Aorta (tissue), 5 donors: ENCODE measurements at places on chromosomes 11 and 22. TPM values are rescaled to one million over a fixed set of nuclear protein-coding genes. Genes with fewer than 3 reads are reported as not detected.

GRCh38 chr11:33475993-33476392 lies 218.8 kb downstream of the HIPK3 start:
- no peak overlapping the region for H3K4me3 ChIP-seq
- no peak for DNase-seq
- no peak overlapping the region for H3K27ac ChIP-seq

DNA sequence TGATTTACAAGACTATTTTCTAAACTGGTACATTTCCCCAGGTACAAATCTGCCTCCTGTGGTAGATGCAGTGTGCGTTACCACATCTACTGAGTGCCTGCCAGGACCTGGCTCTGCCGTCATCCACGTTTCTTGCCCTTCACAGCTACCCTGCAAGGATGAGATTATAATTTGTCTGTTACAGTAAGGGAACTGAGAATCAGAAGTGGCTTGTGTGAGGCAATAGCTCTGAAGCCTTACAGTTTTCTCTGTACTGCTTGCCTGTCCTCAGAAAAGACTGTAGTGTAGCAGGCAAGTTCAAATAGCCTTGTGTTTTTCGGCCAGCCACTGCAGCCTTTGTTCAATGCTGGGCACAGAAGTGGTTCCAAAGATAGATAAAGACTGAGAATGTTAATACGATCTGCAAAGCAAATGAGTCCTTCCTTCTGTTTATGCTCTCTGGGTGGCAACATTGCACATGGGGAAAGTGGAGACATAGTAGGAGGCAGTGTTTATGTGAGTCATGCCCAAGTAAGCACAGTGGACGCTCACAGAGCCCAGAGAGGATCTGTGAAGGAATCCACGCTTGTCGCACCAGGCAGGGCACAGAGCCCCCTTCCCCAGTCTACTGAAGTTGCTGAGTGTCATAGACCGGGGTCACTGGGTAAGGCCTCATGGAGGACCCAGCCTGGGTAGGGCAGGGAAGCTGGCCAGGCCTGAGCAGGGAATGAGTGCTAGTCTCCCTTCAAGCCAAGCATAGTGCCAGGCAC lies 49.1 kb downstream of the MICAL2 start:
- H3K27ac ChIP-seq = peak overlapping the region; percentile 84
- no peaks in the 10 kb centered on the region for H3K36me3 ChIP-seq
- no peak overlapping the region for H3K4me3 ChIP-seq
- peaks cover 35% of the 10 kb centered on the region for H3K4me1 ChIP-seq
- no peaks in the 10 kb centered on the region for H3K27me3 ChIP-seq

DNA sequence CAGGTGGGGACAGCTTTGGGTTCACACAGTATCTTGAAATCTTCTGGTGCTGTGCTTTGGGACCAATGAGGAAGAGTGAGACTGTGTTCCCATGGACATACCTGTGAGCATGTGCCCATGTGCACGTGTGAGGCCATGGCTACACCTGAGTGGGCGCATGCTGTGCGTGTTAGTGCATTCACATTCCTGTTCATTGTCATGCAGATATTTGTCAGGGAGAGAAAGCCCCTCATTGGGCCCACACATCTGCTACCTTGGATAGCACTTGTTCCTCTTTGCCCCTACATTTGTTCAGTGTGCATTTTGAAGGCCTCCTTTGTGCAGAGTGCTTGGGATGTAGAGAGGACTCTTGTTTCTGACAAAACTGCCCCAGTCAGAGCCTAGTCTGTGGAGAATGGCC lies 154.3 kb upstream of the E2F8 start:
- no peak for DNase-seq
- H3K27ac ChIP-seq = no peak overlapping the region
- H3K27me3 ChIP-seq = no peaks in the 10 kb centered on the region

GRCh38 chr11:126392633-126393013 lies 37.1 kb downstream of the ST3GAL4 start:
- no peak overlapping the region for H3K27ac ChIP-seq
- H3K36me3 ChIP-seq = no peaks in the 10 kb centered on the region
- no peaks in the 10 kb centered on the region for H3K27me3 ChIP-seq
- no peaks in the 10 kb centered on the region for H3K4me1 ChIP-seq
- no peak overlapping the region for H3K4me3 ChIP-seq
- DNase-seq = no peak

GRCh38 chr11:24145411-24145810 lies 351.4 kb upstream of the LUZP2 start:
- no peaks in the 10 kb centered on the region for H3K27me3 ChIP-seq
- H3K4me1 ChIP-seq = no peaks in the 10 kb centered on the region

- no peaks in the 10 kb centered on the region for H3K4me1 ChIP-seq
- H3K36me3 ChIP-seq = no peaks in the 10 kb centered on the region
- DNase-seq = no peak
Observed at GRCh38 chr11:131186629-131187101, 183.8 kb upstream of the NTM start.

GRCh38 chr11:10461276-10461790 lies 6.3 kb downstream of the AMPD3 start:
- H3K27ac ChIP-seq = no peak overlapping the region
- no peaks in the 10 kb centered on the region for H3K27me3 ChIP-seq
- no peak for DNase-seq
- no peaks in the 10 kb centered on the region for H3K4me1 ChIP-seq
- H3K4me3 ChIP-seq = no peak overlapping the region

GRCh38 chr11:37926772-37927171 lies 1328.7 kb upstream of the RAG2 start:
- H3K27me3 ChIP-seq = no peaks in the 10 kb centered on the region
- no peak overlapping the region for H3K4me3 ChIP-seq
- DNase-seq = no peak
- H3K36me3 ChIP-seq = no peaks in the 10 kb centered on the region
- no peak overlapping the region for H3K27ac ChIP-seq

GRCh38 chr11:69898123-69898522 lies 78.9 kb upstream of the FGF3 start:
- no peaks in the 10 kb centered on the region for H3K36me3 ChIP-seq
- no peaks in the 10 kb centered on the region for H3K4me1 ChIP-seq
- H3K4me3 ChIP-seq = no peak overlapping the region

GRCh38 chr11:77442394-77443053 lies 31.4 kb downstream of the PAK1 start:
- H3K4me3 ChIP-seq = no peak overlapping the region
- no peaks in the 10 kb centered on the region for H3K4me1 ChIP-seq
- H3K27me3 ChIP-seq = no peaks in the 10 kb centered on the region
- no peaks in the 10 kb centered on the region for H3K36me3 ChIP-seq

DNA sequence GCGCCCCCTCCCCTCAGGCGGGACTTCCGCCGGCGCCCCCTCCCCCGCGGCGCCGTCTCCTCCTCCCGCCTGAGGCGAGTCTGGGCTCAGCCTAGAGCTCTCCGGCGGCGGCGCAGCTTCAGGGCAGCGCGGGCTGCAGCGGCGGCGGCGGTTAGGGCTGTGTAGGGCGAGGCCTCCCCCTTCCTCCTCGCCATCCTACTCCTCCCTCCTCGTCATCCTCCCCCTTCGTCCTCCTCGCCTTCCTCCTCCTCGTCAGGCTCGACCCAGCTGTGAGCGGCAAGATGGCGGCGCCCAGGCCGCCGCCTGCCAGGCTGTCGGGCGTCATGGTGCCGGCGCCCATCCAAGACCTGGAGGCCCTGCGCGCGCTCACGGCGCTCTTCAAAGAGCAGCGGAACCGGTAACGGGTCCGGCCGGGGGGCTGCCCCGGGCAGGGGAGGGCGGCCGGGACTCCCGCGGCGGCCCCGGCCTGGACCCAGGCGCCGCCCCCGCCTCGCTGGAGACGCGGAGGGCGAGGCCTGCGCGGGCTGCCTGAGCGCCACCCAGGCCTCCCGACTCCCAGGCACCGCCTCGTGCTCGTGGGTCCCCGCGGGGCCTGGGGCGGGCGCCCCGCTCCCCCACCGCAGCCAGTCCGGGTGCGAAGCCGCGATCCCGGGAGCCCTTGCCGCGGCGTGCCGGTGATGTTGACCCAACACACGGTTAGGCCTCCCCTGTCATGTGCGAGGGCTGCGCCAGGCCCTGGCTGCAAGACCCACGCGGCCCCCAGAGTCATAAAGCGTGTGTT lies at the start of gene ATXN10:
Gene ATXN10 (plus strand): TSS at position 52 of the 781 bp plus-strand sequence. CDS start 230 bp downstream, at position 282.
- H3K27me3 ChIP-seq = no peaks in the 10 kb centered on the region
- peaks cover 4% of the 10 kb centered on the region for H3K4me1 ChIP-seq
- DNase-seq = peak; percentile 87
- H3K4me3 ChIP-seq = peak within 1 kb of the TSS; percentile 75
- H3K36me3 ChIP-seq = no peaks in the 10 kb centered on the region

GRCh38 chr11:10305262-10305963 lies 540 bp downstream of the ADM start:
- H3K27ac ChIP-seq = no peak overlapping the region
- H3K27me3 ChIP-seq = no peaks in the 10 kb centered on the region
- DNase-seq = peak; percentile 81

GRCh38 chr22:29454276-29454675 lies 15.9 kb downstream of the RFPL1 start:
- no peaks in the 10 kb centered on the region for H3K4me1 ChIP-seq
- DNase-seq = no peak
- H3K27ac ChIP-seq = no peak overlapping the region
- H3K4me3 ChIP-seq = no peak overlapping the region
- H3K36me3 ChIP-seq = no peaks in the 10 kb centered on the region
- no peaks in the 10 kb centered on the region for H3K27me3 ChIP-seq

DNA sequence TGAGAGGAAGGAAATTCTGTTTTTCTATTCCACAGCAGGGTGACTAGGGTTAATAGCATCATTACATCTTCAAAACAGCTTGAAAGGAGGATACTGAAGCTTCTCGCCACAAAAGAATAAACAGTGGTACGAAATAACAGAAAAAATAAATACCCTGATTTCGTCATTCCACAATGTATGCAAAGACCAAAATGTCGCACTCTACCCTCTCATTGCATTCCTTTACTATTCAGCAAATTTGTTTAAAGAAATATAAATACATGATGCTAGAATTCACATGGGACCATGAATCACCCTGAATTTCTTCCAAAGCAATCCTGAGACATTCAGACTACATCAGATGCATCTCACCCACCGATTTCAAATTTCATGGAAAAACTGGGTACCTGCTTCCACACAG lies 112.3 kb upstream of the TOP3B start:
- H3K4me1 ChIP-seq = no peaks in the 10 kb centered on the region
- H3K27ac ChIP-seq = no peak overlapping the region
- no peaks in the 10 kb centered on the region for H3K36me3 ChIP-seq
- no peak for DNase-seq
- no peaks in the 10 kb centered on the region for H3K27me3 ChIP-seq
- no peak overlapping the region for H3K4me3 ChIP-seq

DNA sequence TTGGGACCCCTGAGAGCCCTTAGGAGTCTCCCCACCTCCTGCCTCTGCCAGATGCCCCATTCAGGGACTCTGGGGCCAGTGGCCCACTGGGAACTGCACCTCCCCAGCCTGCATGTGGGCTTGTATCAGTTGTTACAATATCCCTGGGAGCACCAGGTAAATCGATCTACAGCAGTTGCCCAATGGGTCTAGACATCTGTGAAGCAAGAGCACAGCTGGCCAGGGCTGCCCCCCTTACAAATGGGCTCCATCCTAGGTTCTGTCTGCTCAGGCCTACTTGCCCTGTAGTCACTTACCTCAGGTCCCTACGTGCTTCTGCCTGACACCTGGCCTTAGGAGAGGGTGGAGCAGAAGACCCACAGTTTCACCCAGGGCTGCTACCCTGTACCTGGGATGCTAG lies 62.7 kb downstream of the HIRA start:
- DNase-seq = no peak
- H3K4me1 ChIP-seq = no peaks in the 10 kb centered on the region

NPAS4 gene
- 0.54 TPM for total RNA-seq

DTX4 gene
- total RNA-seq = 7.1 TPM

PARVA gene
- total RNA-seq = 159 TPM

SEC14L6 gene
- 1.7 TPM for total RNA-seq

OR4A15 gene
- not detected for total RNA-seq

SLC22A25 gene
- not detected for total RNA-seq

SLC22A12 gene
- not detected for total RNA-seq

OR4A16 gene
- not detected for total RNA-seq

LRRN4CL gene
- total RNA-seq = 8.5 TPM

RFPL2 gene
- not detected for total RNA-seq

OVOL1 gene
- not detected for total RNA-seq

CAPN5 gene
- 22.4 TPM for total RNA-seq
